ENCODE measurements at places on chromosomes 11 and 22.

DNA sequence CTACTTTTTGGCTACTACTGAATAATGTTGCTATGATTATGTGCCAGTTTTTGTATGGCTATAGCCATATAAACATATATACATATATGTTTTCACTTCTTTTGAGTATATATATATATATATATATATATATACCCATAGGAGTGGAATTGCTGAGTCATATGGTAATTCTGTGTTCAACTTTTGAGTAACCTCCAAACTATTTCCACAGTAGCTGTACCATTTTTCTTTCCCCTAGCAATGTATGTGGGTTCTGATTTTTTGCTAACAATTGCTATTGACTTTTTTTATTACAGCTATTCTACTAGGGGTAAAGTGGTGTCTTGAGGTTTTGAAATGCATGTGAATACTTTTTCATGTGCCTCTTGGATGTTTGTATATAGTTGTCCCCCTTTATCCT lies 30.4 kb downstream of the CBL start:
- DNase-seq: peak; percentile 52

DNA sequence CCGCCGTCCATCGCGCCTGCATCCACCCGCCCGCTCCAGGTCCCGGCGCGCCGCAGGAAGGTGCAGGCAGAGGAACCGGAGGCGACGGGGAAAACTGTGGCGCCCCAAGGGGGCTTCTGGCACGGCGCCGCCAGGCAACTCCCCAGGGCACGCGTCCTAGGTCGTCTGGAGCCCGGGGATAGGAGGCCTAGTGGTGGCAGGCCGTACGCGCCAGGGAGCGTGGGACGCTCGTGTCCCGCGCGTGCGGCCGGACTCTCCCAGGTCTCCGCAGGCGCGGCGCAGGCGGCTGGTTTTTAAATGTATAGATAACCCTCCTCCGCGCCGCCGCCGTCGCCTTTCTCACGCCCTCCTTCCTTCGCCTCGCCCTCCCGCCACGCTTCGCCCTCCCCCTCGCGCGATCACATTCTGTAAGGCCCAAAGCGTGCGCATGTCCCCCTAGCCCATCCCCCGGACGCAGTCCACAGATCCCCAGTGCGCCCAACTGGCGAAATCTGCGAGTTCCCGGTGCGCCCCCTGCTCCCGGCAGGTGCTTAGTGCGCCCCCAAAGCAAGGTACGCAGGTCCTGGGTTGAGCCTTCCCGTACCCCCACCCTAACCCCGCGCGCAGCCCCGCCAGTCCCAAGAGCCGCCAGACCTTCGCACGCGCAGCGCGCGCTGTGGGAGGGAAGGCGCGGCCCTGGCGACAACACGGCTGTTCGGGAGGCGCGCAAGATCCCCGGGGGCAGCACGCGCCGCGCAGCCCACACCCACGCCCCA lies at the start of gene ASCL2:
Gene ASCL2, minus strand, starts transcription at position 267 of the 755 bp plus-strand sequence. Its CDS starts 256 bp downstream, at position 11.
- peak; percentile 11 for DNase-seq

- DNase-seq: peak; percentile 71
Observed at GRCh38 chr11:45048313-45048841, 97.7 kb upstream of the TP53I11 start.

DNA sequence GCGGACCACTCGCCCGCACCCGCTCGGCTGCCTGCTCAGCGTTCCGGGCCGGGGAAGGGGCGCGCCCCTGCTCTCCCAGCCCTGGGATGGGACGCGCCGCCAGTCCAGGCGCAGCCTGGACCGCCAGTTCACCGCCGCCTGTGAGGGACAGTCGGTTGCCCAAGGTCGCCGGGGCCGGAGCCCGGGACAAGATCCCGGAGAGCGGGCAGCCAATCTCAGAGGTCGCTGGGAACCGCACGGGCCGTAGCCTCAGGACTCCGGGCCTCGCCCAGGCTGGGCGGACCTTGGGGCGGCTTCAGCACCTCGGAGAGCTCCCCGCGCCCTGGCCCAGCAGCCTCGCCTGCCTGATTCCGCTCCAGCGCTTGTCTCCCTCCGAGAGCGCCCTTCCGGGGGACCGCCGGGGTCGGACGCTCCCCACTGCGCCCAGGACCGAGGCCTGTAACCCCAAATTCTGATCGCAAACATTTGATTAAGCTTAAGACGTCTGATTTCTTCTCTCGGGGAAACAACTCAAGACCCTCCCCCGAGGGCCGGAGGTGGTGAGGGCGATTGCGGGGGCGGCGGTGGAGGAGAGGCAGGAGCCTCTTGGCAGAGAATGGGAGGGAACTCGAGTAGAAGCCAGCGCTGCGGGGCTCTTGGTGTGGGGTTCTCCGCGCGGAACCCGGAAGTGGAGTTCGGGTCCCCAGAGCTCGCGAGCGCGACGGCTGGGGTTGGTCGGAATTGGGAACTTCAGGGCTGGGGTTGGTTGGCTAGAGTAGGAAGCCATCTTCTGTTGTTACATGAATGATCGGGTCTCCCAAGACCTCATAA lies 1.1 kb upstream of the CHRM4 start:
- peak; percentile 76 for DNase-seq

- DNase-seq: no peak
Observed at GRCh38 chr11:112847568-112847967, 113.7 kb upstream of the NCAM1 start.

DNA sequence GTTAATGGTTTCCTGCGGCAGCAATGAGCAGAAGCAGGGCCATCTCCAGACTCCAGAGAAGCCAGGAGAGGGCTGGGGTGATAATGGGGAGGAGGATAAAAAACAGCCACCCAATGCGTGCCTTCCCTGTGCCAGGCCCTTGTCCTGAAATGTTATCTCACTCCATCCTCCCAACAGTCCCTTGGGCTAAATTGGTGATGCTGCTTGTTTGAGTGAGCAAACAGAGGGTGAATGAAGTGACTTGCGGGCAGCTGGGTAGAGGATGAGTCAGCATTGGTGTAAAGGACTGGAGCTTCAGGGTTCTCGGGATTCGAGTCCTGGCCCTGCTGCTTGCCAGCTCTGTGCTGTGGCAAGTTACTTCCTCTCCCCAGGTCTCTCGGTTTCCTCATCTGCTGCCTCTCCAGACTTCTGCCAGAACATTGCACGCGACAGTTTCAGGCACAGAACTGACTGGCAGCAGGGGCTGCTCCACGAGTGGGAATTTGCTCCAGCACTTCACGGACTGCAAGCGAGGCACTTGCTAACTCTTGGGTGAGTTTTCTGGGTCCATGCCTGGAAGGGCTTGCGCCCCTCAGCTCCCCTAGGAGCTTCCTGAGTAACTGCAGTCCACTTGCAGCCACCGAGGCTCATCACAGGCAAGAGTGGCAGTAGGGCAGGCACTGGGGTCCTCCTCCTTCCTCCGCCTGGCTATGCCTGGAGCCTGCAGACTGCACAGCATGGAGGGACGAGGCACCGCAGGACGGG lies at the start of gene P2RY6:
Gene P2RY6, plus strand, starts transcription at position 403 of the 744 bp plus-strand sequence. CDS start 24,181 bp downstream, outside the sequence.
- DNase-seq: peak; percentile 54

DNA sequence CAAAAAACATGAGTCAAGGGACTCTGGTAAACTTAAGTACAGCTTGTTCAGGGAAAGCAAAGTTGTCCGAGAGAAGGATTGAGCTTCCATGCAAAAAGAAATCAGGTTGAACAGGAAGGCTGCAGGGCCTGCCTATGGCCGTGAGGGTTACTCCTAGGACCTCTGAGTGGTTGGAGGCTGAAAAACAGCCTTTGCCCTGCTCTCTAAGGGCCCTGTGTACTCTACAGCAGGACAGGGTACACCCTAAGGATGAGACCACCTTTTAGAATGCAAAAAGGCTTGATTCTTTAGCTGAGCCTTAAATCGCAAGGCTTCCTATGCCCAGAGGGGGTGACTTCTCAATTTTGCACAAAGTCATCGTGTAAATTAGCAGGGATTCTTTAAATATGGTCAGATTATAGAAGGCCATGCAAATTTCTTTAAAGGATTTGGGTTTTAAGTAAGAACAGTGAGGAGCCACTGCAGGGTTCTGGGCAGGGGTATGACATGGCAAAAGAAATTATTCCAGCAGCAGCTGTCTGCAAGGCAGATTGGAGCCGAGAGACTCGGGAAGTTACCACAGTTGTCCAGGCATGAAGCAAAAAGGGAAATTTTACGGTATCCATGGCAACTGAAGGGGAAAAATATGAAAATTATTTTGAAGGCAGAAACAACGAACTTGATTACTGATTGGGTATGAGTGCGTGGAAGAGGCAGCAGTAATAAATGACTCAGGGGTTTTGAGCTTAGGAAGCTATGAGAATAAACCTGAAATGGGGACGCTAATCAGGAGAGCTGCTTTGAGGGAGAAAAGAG lies 91.8 kb downstream of the FAM76B start:
- peak; percentile 39 for DNase-seq

DNA sequence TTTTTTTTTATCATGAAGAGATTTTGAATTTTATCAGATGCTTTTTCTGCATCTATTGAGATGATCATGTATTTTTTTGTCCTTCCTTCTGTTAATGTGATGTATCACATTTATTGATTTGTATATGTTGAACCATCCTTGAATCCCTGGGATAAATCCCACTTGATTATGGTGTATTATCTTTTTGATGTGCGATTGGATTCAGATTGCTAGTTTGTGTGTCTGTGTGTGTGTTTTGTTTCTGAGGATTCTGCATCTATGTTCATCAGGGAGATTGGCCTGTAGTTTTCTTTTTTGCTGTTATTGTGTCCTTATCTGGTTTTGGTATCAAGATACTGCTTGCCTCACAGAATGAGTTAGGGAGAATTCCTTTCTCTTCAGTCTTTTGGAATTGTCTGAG lies 52.6 kb downstream of the KCNQ1OT1 start:
- no peak for DNase-seq

GRCh38 chr11:68090706-68091105 lies 30.5 kb downstream of the CHKA start:
- DNase-seq: no peak

Data from cardiac fibroblast (primary cell).